ENCODE measurements at places on chromosomes 3 and 15.

DNA sequence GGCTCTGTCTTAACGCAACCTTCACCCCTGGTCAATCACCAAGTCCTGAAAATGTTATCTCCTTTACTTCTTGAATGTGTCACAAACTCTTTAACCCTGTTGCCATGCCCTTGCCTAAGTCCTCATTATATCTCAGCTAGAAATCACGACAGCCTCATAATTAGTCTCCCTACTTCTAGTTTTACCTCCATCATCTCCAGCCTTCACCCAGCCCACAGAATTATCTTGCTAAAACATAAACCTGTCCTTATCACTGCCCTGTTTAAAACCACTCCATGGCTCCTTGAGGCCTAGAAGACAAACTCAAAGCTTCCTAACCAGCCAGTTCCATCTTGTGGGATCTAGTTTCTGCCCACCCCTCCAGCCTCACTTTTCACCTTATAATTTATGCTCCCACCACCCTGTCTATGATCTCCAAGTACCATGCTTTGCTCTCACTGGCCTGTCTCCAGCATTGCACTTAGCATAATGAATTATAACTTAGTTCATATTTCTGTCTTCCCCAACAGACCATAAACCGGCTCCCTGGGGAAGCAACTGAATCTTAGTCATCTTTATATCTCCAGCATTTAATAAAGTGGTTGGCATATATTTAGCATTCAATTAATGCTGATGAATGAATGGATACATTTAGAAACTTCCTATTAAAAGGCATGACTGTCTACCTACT lies 39.2 kb downstream of the GPR176 start:
- DNase-seq, result no peak

GRCh38 chr15:62469874-62470688 lies 305.0 kb upstream of the C2CD4B start:
- DNase-seq, result no peak

GRCh38 chr3:46489381-46489780 lies 8.4 kb upstream of the RTP3 start:
- no peak for DNase-seq

DNA sequence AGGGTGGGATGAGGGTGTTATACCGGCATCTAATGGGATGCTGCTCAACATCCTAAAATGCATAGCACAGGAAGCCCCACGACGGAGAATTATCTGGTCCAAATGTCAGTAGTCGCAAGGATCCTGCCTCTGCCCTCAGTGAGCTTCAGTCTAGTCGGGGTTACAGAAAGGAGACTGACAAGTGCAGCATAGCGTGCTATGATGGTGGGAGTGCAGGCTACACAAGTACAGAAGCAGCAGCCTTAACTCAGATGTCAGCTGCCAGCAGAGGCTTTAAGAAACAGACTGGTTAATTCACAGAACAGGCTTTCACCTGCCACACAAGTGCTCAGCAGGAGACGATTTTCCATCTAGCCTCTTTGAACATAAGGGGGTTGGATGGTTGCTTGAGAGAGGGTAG lies 6.9 kb downstream of the LRRN1 start:
- DNase-seq, result no peak

DNA sequence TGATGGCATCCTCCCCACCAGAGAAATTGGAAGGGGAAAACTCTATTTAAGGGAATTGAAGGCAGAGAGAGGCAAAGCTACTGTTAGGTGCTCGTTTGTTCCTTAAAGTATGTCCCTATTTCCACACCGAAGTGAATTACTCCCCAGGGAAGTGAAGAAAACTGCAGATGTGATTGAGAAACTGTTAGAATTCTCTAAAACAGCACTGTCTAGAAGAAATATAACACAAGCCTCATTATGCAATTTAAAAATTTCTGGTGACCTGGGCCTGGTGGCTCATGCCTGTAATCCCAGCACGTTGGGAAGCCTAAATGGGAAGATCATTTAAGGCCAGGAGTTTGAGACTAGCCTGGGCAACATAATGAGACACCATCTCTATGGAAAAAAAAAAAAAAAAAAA lies 305.0 kb downstream of the SHQ1 start:
- no peak for DNase-seq

DNA sequence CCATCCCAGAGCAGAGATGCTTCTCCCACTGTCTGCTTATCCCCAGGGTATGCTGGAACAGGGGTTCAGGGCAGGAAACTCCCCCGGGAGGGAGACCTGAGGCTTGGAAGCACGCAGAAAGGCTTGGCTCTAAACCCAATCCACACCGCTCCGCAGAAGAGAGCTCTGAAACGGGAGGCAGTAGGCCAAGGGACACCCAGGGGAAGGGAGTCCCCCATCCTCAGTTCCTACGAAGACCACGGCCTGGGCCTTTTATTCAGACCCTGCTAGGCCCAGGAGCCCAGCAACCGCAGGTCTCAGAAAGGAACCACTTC lies 1.8 kb upstream of the HAPLN3 start:
- no peak for DNase-seq

DNA sequence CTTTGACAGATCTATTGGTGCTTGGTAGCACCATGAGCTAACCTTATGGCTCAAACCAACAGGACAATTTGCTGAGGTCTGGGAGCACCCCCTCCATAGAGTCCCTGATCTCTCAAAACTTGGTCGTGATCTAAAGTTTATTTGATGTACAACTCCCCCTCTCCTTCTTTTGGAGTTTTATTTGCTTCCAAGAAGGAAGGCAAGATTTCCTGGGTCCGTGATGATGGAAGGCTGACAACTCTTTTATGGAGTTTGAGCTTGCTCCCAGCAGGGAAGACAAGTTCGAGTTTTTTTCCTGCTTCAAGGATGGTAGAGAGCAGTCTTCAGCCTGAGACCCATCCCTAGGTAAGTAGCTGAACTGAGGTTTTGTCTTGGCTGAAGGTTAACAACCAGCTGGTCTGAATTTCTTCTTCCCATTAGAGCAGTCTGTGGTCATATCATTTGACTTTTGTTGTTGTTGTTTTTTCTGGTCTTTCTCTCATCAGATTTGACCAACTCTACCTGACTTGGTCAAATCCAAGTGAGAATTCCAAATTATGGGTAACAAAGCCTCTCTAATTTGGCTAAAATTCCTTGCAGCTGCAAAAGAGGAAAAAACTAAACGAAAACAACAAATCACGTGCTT lies 2.8 kb upstream of the MUC20 start:
- DNase-seq, result no peak

DNA sequence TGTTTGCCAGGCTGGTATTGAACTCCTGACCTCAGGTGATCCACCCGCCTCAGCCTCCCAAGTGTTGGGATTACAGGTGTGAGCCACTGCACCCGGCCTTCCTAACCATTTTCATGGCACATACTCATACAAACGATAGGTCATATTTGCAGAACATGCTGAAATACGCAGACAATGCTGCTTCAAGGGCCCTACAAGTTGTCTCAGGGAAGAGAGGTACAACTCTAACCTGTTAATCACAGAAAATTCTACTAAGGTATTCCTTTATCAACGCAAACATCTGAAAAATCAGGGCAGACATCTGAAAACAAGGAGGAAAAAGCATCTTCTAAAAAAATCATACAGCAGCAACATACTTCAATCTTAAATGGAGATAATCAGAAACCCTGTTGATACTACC lies 39.9 kb downstream of the RAF1 start:
- no peak for DNase-seq

GRCh38 chr15:94295275-94295674 lies 63.9 kb downstream of the MCTP2 start:
- DNase-seq, result no peak

GRCh38 chr15:78208887-78209645 lies 25.3 kb downstream of the ACSBG1 start:
- no peak for DNase-seq

DNA sequence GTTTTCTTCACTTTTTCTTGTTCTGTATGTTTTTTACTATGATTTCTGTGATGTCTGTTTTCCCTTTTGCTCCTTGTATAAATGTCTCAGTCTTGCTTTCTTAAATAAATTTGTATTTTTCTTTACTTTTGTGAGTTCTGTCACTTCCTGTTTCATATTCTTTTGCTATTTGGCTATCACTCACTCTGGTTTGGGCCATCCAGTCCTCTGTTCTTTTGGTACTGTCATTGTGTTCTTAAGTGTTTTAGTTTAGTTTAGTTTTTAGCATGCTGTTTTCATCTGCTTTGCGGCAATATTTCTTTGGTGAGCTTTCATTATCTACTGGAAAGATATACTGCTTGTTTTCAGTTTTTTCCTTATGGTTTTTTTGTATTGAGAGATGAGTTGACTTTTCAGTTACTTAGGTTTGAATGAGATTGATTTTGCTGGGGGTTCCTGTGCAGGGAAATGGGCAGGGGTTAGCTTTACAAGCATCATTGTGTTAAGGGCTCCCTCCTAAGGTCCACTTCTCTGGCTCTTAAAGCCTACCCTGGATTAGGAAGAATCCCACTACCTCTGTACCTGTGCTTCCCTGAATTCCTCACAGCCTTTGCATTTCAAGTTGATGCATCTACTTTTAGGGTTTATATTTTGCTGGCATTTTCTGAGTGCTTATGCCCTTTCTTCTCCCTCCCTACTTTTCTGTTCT lies 35.1 kb downstream of the PDCD6IP start:
- no peak for DNase-seq

DNA sequence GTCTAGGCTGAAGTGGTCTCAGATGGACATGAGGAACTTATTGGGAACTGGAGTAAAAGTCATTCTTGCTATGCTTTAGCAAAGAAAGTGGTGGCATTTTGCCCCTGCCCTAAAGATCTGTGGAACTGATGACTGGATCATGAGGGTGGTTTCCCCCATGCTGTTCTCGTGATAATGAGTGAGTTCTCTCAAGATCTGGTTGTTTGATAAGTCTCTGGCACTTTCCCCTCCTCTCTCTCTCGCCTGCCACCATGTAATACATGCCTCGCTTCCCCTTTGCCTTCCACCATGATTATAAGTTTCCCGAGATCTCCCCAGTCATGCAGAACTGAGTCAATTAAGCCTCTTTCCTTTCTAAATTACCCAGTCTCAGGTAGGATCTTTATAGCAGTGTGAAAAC lies 11.5 kb upstream of the MLF1 start:
- DNase-seq, result no peak

GRCh38 chr3:44334326-44334725 lies 4.2 kb upstream of the TCAIM start:
- no peak for DNase-seq

- no peak for DNase-seq
Measured at GRCh38 chr3:72318504-72319193, 529.6 kb downstream of the SHQ1 start.

DNA sequence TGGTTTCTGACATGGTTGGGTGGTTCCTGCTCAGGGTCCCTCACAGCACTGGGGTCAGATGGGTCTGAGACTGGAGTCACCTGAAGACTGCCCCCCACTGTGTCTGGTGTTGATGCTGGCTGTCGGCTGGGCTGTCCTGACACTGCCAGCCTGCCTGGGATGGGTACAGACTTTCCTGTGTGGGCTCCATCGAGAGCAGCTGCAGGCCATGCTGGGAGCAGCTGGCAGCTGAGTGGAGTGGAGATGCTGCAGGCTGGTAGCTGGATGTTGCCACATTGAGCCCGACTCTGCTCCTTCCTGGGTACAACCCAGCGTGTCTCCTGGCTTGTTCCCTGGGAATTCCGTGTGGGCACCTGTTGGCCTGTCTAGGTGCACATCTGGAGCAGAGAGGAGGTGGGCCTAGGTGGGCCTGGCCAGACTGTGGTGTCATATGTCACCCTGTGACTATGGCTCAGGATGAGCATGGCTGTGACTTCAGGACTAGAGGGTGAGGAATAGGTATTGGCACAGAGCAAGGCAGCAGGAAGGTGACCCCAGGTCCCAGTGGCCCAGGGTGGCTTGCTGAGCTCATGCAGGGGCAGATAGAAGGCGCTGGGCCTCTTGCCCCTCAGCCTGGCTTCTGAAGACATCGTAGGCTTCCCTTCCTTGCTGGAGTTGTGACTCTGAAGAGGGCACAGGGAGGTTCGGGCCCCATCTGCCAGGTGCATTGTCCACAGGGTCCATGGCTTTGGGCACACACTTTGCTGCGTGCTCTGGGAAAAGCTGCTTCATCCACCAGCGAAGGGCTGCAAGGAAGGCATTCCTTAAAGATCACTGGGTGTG lies 40.0 kb upstream of the PRR23E start:
- DNase-seq, result no peak

GRCh38 chr3:50318163-50318562 lies 4.4 kb downstream of the HYAL2 start:
- no peak for DNase-seq

- DNase-seq, result no peak
Measured at GRCh38 chr3:33095436-33095835, 1.5 kb downstream of the GLB1 start.

DNA sequence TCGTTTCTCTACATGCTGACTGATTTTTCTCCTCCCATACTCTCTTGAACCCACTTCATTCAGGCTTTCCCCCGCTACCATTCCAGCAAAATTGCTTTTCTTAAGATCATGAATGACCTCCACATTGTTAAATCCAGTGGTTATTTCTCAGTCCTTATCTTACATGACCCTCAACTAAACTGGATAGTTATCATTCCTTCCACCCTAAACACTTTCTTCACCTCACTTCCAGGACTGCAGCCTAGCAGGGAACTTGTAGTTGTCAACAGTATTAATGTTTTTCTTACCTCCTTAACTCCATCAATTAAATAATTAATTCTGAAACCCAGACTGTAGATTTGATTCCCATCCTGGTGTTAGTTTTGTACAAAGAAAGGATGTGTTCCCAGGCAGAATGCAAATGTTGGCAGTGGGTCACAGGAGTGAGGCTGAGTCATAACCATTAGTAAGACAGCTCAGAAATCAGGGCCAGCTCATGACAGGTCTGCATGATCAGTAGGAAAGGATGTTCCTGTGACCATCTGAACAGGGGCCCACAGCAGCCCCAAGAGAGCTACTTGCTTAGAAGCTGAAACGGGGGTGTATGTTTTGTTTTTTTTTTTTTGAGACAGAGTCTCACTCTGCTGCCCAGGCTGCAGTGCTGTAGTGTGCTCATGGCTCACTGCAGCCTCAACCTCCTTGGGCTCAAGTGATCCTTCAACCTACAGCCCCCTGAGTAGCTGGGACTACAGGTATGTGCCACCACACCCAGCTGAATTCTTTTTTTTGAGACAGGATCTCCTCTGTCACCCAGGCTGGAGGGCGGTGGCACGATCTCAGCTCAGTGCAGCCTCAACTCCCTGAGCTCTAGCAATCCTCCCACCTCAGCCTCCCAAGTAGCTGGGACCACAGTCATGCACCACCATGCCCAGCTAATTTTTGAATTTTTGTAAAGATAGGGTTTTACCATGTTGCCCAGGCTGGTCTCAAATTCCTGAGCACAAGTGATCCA lies 9.1 kb downstream of the BCL2L10 start:
- no peak for DNase-seq

- peak; percentile 10 for DNase-seq
Measured at GRCh38 chr3:196969660-196970546, 1.3 kb upstream of the PIGZ start.

DNA sequence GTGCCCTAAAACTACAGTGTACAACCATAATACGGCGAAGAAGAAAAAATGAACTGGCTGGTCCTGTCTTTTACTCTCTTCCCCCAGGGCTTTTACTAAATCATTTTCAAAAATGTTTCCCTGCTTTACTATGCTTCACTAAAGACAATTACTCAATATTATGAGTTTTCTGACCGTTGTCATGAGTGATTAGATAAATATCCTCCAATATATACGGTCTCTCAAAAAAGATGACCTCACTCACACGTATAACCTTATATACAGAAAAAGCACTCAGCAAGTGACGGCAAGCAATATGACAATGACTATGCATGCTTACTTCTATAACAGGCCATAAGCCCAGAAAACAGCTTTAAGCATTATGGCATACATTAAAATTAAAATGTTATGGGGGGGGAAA lies 60.5 kb downstream of the TBL1XR1 start:
- no peak for DNase-seq

- no peak for DNase-seq
Measured at GRCh38 chr3:137641879-137642704, 122.0 kb upstream of the SOX14 start.

Data from nucleus accumbens (tissue), 56 donors.